ENCODE measurements at places on chromosomes 7 and 10. TPM values are rescaled to one million over a fixed set of nuclear protein-coding genes. Genes with fewer than 3 reads are reported as not detected.

The NEUROD6 gene
- total RNA-seq = not detected

DNA sequence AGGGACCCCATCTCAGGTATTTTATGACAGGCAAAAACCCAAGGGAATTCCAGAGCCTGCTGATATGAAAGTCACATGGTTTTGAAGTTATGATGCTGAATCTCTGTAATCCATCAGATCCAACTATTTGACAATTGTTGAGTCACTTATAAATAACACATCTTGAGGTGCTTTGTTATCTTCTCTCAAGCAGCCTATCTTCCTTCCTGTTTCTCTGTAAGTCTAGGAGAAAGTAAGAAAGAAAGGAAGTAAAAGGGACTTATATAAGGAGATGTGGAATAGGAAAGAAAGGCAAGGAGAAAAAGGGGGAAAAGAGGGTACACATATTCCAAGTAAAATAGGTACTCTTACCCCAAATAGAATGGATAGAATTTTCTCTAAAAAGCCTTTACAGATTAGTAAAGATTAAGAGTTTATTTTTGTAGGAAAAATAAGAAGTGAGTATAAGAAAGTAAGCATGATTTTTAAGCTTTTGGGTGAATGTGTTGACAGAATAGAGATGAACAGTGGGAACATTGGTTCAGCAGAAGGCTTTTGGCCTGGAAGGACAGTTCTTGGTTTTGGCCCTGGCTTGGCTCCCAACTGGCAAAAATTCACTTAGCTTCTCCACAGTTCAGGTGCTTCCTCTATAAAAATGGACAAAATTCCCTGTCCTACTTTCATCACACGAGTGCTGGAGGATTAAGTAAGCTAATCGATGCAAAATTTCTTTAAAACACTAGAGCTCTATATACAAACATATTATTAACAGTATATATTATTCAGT is 39.6 kb upstream of the ANK3 start:
- DNase-seq = no peak

- no peak for DNase-seq
Measured at GRCh38 chr7:100211342-100211780, 8.4 kb upstream of the PVRIG start.

The BMPER gene
- 4.6 TPM for total RNA-seq

The PTF1A gene
- total RNA-seq = not detected

DNA sequence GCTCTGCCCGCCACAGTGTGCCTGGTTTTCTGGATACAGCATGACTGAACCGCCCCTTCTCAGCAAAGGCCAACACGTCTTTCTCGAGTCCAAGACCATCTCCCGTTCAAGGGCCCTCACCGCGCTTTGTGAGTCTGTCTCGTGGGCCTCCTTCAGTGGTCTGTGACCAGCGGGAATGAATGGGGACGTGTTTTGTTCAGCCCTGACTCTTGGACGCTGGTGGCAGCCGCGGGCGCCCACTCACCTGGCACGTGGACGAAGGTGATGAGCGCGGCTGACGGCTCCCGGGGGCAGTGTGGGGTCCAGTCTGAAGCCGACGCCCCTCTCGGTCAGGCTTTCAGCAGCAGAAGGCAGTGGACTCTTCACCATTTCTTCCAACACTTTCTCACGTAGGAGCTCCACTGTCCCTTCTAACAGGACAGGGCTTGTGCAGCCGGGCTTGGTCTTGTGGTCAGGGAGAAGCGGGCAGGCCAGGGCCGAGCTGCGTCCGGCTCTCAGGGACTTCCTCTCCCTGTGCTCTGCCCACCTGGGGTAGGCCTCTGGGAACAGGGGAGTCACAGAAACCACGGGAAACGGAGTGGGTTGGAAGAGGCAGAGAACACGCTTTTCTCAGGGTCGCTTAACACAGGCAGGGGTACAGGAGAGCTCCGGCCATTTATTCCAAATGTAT is 30.4 kb downstream of the AMZ1 start:
- DNase-seq = no peak

GRCh38 chr10:8116926-8117493 is 62.5 kb downstream of the GATA3 start:
- DNase-seq = no peak

- DNase-seq = no peak
Measured at GRCh38 chr7:39589323-39590111, 23.3 kb downstream of the YAE1 start.

- DNase-seq = no peak
Measured at GRCh38 chr7:155799514-155799913, 12.7 kb downstream of the SHH start.

The UMAD1 gene
- 9.9 TPM for total RNA-seq

The RADIL gene
- total RNA-seq = 6.1 TPM

DNA sequence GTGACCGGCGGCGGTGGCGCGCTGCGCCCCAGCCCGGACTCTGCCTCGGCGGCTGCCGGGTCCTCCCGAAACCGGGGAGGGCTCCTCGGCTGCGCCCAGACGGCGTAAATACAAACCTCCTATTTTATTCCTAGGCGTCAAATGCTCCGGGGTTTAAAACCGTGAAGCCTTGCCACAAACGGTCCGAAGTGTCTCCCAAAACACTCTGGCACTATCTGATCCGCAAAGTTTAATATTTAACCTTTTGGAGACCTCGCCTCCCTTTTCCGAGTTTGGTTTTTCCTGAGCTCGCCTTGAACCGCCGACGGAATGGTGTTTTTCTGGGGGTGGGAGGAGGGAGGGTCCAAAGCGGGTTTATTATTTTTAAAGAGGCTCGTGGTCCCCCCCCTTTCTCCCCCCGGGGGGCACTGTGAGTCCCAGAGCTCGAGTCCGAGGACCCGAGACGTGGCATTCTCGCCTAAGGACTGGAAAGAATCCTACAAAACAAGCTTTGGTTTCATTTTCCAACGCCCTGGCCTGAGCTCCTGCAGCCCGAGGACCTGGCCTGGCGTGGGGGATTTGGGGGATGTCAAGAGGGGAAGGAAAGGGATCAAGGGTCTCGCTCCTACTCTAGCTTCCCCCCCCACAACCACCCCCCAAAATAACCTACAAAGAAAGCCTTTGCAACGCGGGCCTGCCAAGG is 1.8 kb downstream of the TNRC18 start:
- no peak for DNase-seq

DNA sequence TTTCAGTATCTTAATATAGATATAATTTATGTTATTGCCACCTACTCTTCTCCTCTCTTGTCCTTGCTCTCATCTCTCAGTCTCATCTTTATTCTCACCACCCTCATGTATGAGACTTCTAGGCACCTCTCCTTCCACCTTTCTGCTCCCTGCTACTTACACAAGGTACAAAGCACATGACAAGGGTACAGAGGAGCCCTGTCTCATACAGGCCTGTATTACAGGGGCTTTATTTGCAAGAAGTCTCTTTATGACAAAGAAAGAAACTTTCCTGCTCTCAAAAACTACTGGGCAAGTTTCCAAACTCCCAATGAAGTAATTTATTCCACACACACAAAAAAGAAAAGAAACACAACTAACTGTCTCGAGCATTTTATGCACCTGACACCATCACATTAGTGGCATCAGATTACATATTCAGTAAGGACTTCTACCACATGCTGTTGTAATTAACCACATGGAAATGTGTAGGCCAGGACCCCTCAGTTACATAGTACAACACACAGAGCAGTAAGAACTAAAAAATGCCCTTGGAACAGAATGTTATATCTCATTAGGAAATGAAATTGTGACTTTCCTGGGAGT is 253.1 kb downstream of the FZD1 start:
- DNase-seq = no peak

DNA sequence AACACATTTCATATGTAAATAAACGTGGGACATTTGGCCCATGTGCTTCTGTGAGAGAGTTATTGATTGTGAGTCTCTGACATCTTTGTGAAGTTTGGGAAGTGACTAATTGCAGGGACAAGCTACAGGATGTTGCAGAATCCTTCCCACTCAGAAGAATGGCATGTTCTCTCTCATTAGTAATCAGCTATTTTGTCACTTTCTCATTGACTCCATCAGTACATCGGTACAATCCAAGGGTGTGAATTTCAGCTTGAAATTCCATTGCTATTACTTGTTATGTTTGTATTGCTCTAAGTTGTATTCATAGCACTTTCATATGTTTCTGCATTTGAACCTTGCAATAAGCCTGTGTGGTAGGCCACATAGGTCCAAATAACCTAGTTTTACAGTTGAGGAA is 100.0 kb upstream of the KCNMA1 start:
- no peak for DNase-seq

The HTRA1 gene
- total RNA-seq = 191 TPM

The ZWINT gene
- 2.3 TPM for total RNA-seq

The WDR86 gene
- 19.4 TPM for total RNA-seq

DNA sequence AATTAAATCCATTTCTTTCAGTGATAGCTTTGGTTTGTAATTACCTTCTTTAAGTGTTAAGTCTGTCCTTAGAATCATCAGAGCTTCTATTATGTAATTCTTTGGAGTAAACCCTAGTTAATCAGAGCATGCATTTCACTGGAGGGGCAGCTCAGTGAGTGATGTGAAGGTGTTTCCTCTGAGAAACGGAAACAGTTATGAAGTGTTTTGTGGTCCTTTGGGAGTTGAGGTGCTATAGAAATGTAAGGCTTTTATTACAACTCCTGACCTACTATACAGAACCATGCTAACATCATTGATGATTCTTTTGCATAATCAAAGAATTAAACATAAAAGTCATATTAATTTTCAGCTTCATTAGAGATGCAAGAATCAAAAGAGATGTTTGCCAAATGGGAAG is 141.5 kb downstream of the EXOC4 start:
- no peak for DNase-seq

DNA sequence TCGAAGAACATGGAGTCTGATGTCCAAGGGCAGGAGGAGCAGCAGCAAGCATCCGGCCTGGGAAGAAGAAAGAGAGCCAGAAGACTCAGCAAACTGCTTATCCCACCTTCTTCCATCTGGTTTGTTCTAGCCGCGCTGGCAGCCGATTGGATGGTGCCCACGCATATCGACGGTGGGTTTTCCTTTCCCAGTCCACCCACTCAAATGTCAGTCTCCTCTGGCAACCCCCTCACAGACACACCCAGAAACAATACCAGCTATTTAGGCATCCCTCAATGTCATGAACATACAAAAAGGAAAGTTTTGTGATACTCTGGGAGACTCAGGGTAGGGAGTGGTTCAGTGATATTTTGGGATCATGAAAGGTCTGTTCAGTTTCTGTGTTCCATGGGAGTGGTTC is 139.6 kb downstream of the LYZL1 start:
- no peak for DNase-seq

- DNase-seq = no peak
Measured at GRCh38 chr7:118148930-118149329, 35.0 kb upstream of the LSM8 start.

DNA sequence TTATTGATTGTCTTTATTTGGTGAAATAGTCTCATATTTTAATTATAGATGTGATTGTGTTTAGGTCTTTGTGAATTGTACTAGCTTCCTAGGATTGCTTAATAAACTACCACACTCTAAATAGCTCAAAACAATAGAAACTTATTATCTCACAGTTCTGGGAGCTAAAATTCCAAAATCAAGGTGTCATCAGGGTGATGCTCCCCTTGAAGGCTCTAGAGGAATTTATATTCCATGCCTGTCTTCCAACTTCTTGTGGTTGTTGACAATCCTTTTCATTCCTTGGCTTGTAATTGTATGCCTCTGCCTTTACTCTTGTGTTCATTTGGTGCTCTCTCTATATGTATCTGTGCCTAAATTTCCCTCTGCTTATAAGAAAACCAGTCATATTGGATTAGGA is 155.3 kb upstream of the AKR1E2 start:
- no peak for DNase-seq

DNA sequence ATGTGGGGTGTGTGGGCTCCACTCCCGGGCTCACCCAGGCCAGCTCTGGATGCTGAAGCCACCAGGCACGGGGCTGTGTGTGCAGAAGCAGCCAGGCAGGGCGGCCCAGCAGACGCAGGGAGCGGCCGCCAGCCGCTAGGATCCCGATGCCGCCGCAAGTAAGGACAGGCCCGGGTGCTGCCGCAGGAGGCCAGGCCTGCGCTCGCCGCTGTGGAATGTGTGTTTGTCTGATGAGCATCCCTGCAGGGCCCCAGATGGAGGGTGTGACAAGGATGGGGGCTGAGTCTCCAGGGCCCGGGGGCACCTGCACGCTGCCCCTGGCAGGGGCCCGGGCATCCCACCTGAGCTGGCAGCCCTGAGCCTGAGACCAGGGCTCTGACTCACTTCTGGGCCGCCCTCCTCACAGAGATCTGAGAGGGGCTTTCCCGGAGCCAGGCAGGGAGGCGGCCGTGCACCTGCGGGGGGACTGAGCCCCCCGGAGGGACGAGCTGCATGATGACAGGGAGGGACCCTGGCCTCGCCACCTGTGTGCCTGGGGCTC is 101.5 kb downstream of the FOXL3 start:
- no peak for DNase-seq
